T-cell (primary cell): ENCODE measurements at places on chromosomes 3 and 15.
A peak's percentile ranks its signal among the peaks of the same experiment; 100 is the strongest.

DNA sequence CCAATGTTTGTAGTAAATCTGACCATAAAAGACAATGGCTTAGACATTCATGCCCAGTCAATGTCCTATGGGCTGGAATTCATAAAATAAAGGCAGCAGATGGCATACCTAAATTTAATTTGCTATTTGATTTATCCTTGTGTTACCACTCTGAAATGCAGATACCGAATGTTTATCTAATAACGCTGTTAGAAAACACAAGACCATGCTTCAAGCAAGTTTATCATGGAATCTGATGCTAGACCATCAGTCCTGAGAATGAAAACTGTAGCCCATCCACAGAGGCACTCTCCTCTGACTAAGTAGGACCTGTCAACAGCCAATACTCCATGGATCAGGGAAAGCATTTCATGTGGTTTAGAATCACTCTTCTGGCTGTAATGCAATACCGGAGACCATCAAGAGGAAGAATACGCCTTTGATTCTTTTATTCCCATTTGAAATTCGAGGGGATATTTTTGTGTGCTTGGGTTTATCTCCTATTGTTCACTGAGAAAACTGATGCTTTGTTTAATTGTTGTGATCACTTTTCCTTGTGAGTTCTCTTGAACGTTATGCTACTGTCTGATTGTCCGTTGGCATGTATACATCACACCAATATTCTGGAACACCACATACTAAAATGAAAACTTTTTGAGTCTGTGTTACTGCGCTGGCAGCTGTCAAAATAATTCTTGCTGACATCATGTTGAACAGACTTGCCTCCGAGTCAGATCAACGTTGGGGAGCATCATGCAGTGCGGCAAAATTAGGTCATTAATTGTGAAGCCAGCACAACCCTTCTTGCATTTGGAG is 12.1 kb upstream of the CPB1 start:
- DNase-seq: no peak

GRCh38 chr3:175238801-175239200 is 379.7 kb downstream of the NAALADL2 start:
- DNase-seq: no peak

DNA sequence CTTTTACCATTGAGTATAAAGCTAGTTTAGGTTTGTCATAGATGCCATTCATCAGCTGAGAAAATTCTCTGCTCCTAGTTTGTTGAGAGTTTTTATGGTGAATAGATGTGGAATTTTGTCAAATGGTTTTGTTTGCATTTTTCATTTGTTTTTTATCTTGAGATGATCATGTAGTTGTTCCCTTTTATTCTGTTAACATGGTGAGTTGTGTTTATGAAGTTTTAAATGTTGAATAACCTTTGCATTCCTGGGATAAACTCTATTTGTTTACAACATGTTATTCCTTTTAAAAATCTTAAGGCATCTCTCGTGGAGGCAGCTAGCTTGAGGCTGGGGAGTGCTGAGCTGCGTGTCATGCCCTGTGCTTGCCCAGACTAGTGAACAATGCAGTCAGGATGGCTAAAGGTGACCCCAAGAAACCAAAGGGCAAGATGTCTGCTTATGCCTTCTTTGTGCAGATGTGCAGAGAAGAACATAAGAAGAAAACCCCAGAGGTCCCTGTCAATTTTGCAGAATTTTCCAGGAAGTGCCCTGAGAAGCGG is 48.5 kb downstream of the ANAPC13 start:
- no peak for DNase-seq

DNA sequence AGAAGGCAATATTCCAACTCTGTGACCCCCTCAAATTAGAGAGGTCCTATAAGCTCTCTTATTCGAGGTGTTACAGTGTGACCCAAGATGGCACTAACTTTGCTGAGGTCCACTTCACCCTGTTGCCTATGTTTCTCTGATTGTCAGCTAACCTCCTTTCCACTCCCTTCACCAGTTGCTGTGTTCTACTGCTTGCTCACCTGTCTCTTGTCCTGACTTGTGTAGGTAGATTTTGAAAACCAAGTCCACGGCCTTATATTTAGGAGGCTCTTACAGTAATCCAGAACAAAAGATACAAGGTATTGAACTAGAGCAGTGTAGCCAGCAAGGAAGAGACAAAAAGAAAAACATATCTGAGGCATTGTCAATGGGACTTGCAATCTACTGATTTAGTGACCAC is 20.1 kb upstream of the GSK3B start:
- no peak for DNase-seq

DNA sequence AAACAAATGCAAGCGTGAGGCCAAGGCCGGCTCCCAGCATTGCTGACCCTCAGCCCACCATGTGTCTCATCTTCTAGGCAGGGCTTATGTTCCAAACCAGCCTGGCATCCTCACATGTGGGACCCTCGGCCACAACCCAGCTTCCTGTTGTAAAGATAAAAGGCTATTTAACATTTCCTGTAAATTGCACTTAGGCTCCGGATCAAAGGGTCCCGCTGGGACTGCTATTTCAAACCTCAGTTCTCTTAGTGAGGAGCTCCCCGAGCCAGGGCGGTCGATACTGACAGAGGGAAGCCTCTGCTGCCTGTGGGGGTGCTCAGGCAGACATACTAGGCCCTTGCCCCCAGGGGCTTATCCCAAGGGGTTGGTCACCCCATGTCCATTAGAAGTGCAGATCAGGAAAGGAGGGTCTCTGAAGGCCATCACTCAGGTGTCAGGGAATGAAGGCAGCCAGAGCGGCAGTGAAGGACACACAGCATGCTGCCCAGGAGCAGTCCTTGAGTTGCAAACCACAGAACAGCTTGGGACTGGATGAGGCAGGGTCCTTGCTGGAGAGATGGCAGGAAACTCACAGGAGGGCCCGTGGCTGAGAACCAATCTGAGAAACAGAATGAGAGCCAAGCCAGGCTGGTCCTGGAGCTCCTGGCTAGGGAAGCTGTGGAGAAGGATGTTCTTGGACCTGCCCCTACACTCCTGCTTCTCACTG is 239.9 kb downstream of the TLE3 start:
- DNase-seq: peak; percentile 38

GRCh38 chr15:63677778-63678177 is 80.6 kb downstream of the FBXL22 start:
- DNase-seq: no peak

GRCh38 chr3:16654976-16655375 is 49.8 kb upstream of the DAZL start:
- no peak for DNase-seq

- DNase-seq: no peak
Measured at GRCh38 chr15:87573534-87573933, 683.0 kb downstream of the NTRK3 start.

DNA sequence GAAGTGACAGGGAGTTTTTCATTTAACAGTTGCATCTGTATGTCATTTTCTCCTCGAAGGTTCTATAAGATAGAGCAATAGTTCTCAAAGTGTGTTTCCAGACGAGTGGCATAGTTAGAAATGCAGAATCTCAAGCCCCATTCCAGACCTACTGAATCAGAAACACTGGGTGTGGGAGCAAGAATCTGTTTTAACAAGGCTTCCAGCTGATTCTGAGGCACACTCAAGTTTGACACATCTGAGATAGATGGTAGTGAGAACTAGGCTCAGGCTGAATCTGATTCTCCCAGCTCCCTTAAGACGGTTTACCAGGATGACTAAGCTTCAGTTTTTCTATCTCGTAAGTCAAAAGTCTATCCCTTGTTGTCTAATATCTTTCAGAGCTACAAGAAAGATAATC is 159.8 kb upstream of the NUDT16 start:
- no peak for DNase-seq

- no peak for DNase-seq
Measured at GRCh38 chr3:155996882-155997281, 123.5 kb upstream of the KCNAB1 start.

- no peak for DNase-seq
Measured at GRCh38 chr3:86785386-86785785, 205.6 kb downstream of the VGLL3 start.

DNA sequence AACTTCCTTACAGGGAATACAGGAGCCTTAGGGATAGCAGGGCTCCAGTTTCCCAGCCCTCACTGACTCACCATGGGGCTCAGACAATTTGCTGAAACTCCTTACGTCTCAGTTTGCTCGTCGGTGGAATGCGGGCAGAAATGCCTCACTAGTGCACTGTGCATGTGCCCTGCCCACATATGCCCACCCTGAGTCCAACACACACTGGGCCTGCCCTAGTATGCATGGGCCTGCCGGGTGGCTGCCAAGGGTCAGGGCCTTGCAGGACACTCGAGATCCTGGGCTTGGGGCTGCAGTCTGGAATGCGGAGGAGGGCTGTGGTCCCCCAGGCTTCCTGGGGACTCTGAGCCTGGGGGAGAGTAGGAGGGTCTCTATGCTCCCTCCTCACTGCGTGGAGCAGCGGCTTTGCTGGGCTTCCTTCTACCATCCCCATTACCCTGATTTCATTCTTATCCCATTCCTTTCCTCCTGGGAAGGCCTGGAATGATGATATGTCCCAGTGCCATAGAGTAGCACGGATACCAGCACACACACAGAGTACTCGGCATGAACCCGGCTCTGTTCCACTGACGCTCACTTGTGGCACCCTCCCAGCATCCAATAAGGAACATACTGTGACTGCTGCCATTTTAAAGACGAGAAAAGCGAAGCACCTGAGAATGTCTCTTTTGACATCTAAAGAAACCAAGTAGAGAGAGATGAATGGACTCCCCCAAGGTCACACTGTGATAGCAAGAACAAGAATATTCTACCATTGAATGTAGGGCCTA is 124.2 kb downstream of the ASB7 start:
- no peak for DNase-seq

DNA sequence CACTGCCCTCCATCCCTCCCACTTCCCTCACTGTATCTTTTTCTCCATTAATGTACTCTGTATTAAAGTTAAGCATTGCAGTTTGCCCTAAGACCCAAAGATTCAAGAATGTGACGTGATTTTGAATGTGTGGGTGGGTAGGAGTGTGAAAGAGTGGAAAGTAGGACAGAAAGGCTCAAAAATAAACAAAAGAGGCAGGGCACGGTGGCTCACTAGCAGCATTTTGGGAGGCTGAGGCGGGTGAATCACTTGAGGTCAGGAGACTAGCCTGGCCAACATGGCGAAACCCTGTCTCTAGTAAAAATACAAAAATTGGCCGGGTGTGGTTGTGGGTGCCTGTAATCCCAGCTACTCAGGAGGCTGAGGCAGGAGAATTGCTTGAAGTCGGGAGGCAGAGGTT is 18.4 kb downstream of the TFRC start:
- DNase-seq: no peak

DNA sequence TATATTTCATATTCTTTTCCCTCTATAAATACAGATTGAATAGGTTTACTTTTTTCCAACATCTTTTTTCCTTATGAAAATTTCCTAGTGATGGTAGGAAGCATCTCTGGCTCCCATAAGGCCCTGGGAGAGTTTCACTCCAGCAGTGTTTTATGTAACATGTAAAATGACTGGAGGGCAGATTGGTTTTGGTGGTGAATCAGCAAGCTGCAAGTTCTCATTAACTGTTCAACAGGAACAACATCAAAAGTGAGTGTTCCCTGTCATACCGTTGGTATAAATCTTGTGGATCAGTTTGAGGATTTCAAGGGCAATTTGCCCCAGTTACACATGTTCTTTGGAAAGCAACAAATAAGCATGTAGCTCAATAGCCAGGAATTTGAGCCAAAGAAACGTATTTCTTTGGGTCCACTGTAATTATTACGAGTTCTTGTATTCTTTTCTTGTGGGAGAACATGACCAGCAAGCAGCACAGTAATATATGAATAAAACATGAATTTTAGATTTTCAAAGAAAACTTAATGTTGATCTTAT is 345.7 kb downstream of the SV2B start:
- no peak for DNase-seq

GRCh38 chr3:133815386-133815785 is 9.8 kb downstream of the SRPRB start:
- DNase-seq: no peak

DNA sequence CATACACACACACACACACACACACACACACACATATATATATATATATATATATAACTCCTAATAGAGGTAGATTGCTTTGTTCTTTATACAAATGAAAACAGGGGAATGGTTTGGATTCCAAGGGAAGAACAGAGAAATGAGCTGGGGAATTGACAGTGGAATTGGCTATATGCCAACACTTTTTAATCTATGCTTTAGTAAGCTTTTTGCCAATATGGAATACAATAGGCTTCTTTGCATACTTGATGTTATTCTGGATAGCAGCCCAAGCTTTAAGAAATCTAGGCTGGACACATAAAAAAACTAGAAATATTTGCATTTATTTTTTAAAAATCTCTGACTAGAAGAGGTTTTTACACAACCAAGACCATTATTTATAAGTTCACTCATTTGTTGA is 334.2 kb upstream of the MDFIC2 start:
- no peak for DNase-seq

DNA sequence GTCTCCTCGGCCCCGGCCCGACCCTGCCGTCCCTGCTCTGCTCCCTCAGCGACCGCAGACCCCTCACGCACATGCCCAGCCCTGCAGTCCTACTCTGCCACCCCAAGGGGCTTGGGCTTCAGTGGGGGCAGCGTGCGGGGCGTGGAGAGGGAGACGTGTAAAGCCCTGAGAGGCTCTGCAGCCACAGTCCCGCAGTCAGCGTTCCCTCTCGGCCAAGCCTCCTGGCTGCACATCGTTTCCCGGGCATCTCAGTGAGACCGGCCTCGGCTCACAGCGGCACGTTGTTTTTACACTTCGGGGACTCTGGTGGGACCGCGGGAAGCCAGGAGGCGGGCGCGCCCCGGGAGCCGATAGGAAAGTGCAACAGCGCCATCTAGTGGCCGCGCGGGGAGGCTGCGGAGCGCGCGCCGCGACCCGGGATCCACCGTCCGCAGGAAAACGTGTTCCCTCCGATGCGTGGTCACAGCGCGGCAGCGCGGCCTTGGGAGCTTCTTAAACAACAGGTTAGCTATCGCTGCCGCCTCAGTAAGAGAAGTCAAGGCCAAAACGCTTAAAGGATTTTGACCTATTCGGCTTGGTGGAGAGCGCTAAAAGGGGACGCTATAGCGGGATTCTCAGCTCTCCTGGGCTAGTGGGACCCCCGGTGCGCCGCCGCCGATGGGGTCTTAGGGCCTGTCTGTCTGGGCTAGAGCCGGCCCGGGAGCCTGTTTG is 226.8 kb upstream of the IGF1R start:
- peak; percentile 57 for DNase-seq

DNA sequence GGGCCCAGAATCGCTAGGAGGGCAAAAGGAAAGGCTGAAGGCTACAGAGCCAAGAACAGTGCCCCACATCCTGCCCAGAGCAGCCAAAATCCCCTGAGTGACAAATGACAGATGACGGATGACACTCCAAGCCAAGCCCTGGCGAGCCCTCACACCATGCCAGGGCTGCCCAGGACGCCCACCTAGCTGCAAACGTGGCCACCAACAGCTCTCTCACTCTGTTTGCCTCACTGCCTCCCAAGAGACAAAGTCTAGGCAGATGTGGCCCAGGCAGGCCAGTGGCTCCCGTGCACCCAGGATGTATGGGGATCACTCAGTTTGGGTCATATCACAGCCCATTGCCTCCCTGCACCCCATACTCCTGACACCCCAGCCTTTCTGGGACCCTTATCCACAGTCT is 270.1 kb upstream of the NSMCE3 start:
- DNase-seq: no peak
